ENCODE measurements at places on chromosomes 1 and 21.

DNA sequence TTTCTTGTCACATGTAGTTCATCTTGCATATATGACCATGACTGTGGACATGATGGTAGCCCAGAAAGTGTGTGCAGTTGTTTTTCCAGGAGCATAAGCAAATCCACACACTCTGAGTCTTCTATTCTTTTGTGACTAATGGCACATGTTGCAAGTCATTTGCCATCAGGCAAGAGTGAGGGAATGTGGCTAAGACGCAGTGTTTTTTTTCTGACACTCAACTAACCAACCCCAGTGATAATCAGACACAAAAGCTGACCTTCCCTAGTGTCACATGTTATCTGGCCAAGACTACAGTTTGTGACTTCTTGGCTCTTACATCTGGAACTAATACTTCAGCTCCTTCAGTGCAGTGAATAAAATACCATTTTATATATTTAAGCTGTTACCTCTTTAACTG lies 108.8 kb downstream of the ITSN1 start:
- no peak for DNase-seq

- no peak for DNase-seq
Observed at GRCh38 chr21:39103689-39104088, 79.6 kb downstream of the PSMG1 start.

DNA sequence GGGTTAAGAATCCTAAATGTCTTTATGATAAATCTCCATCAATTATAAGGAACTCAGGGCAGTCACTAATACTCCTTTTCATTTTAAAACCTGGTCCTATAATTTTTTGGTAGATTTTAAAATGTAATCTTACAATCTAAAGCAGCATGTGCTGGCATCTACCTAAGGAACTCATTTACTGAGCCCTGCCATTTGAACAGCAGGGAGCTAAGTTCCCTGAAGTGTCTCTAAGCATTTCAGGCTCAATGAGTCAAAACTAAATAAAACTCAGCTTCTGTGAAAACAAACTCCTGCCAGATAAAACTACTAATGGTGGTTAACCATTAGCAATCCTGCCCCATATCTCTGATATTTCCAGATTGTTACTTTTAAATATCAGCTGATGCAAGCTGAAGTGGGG lies 1371.8 kb upstream of the PRMT6 start:
- no peak for DNase-seq

GRCh38 chr1:69836971-69837636 lies 269.4 kb downstream of the LRRC7 start:
- DNase-seq = no peak

DNA sequence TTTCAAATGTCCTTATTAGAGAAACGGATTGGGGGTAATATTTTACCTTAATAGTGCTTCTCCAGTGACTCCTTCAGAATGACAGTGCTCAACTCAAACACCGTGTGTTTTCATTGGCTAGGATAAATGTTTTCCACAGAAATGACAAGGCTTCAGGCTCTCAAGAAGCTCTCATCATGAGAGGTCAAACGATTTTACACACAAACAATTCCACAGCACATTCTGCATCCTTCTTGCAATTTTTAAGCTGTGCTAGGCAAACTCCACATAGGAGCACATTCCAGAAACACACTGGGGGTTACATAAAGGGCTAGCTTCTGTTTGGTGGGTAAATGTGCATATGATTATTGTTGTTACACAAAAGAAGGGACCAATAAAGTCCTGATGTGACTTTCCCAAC lies 75.5 kb upstream of the IPO9 start:
- DNase-seq = no peak

DNA sequence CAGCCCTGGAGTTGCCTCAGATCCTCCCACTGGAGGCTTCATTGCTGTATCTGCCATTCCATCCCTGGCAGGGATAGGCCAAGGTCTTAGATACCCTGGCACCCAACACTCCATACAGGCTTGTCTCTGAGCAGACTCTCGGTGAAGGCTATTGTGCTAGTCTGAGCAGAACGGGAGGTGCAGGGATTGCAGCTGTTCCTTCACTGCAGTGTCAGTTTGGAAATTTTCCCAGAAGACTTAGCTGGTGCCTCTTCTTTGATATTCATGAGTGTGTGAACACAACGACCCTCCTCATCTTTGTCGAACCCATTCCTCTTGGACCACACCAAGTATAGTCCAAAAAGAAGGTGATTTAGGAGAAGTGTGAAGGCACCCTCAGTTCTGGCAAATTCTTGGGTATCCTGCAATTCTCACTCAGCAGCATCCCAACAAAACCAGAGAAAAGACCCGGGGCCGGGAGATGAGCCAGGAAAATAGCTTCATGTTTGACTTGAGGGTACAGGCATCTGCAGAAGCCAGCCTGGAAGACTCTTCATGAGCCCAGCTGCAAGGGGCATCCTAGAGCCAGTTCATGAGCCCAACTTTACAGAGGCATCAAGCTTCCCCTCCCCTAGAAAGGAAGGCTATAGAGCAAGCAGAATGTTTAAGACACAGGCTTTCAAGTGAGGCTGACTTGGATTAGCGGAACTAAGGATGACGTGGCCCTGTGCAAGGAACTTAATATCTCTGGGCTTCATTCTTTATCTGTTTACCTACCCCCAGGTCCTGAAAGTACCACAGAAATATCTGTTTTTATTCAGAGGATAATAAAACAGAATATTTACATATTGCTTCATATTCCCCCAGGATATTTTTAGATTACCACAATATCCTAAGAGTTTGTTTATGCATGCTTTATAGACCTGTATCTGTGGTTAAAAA lies 38.8 kb upstream of the HAO2 start:
- no peak for DNase-seq

DNA sequence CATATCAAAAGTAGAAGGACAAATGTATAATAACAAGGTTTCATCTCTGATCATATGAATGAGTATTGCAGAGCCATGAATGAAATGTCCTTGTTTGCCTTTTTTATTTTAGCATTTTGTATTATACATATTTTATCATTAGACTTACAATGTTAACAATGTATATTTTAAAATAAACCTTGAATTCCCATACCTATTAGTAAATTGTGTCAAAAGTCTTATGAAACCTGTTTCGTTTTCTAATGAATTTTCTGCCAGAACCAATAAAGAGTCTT lies 646 bp downstream of the DNAJB4 start:
- DNase-seq = no peak

DNA sequence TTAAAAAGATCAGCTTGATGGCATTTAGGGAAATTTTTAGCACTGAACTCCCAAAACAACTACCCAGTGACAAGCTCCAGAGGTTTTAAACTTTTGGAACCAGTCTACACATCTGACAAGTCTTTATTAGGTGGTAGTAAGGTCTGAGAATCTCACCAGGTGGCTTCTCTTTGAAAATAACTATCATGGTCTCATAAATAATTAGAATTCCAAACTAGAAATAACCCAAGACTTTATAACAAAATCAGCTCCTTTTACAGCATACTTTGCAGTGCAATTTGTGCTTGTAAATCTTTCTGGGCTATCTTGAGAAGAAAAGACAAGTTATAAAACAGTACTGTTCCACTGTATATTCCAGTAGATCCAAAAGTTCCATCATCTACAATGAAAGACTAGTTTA lies 108.7 kb downstream of the LTN1 start:
- DNase-seq = no peak

DNA sequence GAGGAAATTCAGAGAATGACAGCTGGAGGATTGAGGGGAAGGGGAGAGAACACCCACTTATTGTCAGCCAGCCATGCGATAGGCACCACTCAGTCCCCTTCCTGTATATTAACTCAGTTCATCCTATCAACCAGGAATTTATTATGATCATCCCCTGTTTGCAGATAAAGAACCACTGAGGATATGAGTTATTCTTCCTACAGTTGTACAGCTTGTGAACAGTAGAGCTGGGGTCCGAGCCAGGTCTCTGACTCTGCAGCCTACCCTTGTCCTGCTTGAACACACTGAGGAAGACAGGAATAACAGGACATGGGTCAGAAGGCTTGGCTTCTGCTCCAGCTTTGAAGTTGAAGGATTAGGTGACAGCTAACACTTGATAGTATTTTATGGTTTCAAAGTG lies 42.0 kb upstream of the SCMH1 start:
- DNase-seq = no peak

DNA sequence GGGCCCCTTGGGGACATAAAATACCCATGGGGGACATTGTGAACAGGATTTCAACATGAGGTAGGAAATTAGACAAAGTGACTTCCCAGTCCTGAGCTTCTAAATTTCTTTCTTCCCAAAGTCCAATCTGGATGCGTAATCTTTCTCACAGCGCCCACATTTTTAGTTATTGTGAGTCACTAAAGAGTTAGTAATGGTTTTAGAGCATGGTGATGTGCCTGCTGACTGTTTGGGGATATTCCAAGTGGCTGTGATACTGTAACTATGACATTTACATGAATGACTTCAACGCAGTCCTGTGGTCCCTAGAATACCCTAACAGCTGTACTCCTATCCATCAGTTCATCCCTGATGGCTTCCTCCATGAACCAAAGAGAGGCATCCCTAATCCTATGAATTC lies 224.0 kb upstream of the COA6 start:
- no peak for DNase-seq

- DNase-seq = no peak
Observed at GRCh38 chr1:48940962-48941732, 164.5 kb upstream of the BEND5 start.

DNA sequence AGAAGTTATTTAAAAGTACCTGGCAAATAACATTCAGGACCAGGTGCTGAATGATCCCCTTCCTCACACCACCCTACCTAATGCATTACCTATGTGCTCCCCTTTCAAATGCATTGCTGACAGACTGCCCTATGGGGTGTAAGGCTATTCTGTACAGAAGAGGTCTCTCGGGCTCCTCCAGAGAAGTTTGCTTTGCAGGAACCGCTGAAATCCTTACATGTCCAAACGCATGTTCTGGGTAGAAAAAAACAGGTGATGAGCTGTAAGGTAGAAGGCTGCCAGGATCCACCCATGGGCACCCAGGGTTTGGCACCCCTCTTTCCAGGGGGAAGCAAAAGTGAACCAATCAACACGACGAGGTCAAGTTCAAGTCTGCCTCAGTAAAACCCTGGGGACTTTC lies 58.3 kb upstream of the TARBP1 start:
- no peak for DNase-seq
